ENCODE measurements at places on chromosomes 12 and 14.

GRCh38 chr12:95141310-95141709 lies 67.9 kb upstream of the NR2C1 start:
- no peak for DNase-seq
- no peaks in the 10 kb centered on the region for H3K27me3 ChIP-seq
- no peaks in the 10 kb centered on the region for H3K36me3 ChIP-seq
- peaks cover 8% of the 10 kb centered on the region for H3K4me1 ChIP-seq

DNA sequence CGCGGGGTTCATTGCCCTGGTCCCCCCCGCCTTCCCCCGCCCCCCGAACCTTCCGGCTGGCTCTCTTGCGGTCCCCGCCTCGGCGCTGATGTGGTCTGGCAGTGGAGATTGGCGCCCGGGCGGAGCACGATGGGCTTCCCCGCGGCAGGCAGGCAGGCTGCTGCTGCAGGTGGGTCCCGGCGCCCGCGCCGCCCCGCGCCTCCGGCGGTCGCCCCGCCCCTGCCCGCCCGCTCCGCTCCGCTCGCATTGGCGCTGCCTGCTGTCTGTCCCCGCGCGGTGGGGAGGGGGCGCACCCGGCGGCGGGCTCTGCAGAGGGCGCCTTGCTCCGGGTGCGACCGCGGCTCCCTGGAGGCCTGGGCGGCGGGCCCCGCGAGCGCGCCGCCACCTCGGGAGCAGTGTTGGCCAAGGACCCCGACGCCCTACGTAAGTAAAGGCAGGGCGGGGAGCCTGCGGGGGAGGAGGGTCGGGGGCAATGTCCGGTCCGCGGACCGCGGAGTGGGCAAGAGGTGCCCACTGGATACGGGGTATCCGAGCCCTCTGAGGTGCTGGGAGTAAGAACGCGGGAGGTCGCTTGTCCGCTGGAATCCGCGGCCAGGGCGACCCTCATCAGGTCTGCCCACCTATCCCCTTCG lies at the start of gene AKAP5:
AKAP5 (plus strand) TSS at position 309 of the 632 bp plus-strand sequence. CDS start 2,896 bp downstream, outside the sequence.
- H3K27ac ChIP-seq = peak within 1 kb of the TSS; percentile 15
- H3K4me1 ChIP-seq = peaks cover 21% of the 10 kb centered on the region
- DNase-seq = peak; percentile 5
- peaks cover 7% of the 10 kb centered on the region for H3K36me3 ChIP-seq
- peak within 1 kb of the TSS; percentile 68 for H3K4me3 ChIP-seq
- H3K27me3 ChIP-seq = no peaks in the 10 kb centered on the region

- peaks cover 12% of the 10 kb centered on the region for H3K4me1 ChIP-seq
- no peaks in the 10 kb centered on the region for H3K36me3 ChIP-seq
- peak overlapping the region; percentile 69 for H3K27ac ChIP-seq
- H3K27me3 ChIP-seq = no peaks in the 10 kb centered on the region
Measured at GRCh38 chr14:89040080-89040459, 215.6 kb downstream of the TTC8 start.

GRCh38 chr14:50047274-50047676 lies 69.1 kb downstream of the VCPKMT start:
- H3K27ac ChIP-seq = peak overlapping the region; percentile 51
- H3K4me3 ChIP-seq = no peak overlapping the region
- H3K27me3 ChIP-seq = no peaks in the 10 kb centered on the region

DNA sequence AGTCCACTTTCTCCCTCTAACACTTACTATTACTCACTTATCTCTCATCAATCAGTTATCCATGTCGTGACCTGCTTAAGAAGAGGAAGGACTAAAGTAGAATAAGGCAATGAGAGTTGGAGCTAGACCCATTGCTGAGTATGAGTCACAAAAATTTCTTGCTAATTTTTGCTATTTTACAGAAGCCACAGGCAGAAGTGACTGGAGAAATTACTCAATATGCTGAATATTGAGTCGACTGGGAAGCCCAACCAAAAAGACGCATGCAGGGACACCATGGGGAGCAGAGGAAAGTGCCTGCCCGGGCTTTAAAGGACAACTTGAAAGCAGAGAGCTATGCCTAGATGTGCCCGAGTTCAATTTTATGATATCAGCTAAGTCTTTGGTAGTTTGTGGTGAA lies 115.4 kb upstream of the FOXG1 start:
- DNase-seq = no peak
- no peaks in the 10 kb centered on the region for H3K27me3 ChIP-seq
- no peaks in the 10 kb centered on the region for H3K36me3 ChIP-seq
